Sigmoid colon (tissue), 7 donors: ENCODE measurements at places on chromosomes 3 and 15. TPM values are rescaled to one million over a fixed set of nuclear protein-coding genes. Genes with fewer than 3 reads are reported as not detected.

FBXL2 gene
- not detected for polyA plus RNA-seq

DNA sequence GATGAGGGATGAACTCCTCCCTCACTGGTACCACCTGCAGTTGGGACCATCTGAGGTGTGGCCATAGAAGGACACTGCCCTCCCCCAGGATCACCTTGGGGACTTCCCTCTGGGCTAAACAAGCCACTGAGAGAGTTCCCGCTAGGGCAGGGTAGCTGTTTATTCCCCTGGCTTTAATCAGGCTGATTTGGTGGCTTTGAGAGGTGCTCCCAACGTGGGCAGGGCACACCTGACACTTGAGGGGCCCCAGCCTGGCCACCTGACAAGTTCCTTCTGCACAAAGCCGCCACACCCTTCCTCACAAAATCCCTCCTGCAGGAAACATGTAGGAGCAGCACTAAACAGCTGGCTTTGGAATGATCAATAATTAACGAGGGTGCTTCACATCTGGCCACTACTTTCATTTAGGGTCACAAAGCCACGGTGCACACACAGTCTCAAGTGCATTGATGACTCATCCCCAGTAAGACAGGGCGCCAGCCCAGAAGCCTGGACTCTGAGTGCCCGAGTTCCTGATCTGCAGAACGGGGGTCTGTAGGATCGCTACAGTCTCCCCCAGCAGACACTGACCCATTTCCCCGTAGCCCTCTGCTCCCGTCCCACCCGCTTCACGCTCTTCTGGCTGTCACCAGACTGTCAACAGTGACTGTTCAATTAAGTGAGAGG lies 75.1 kb downstream of the ATP10A start:
- DNase-seq = peak; percentile 85
- H3K4me3 ChIP-seq = no peak overlapping the region
- no peaks in the 10 kb centered on the region for H3K27me3 ChIP-seq
- H3K4me1 ChIP-seq = no peaks in the 10 kb centered on the region
- peak overlapping the region; percentile 89 for H3K27ac ChIP-seq

AGBL1 gene
- polyA plus RNA-seq = not detected

GRCh38 chr15:79680720-79681119 lies 216.1 kb downstream of the MTHFS start:
- H3K4me1 ChIP-seq = peaks cover 6% of the 10 kb centered on the region
- H3K36me3 ChIP-seq = no peaks in the 10 kb centered on the region
- H3K4me3 ChIP-seq = no peak overlapping the region
- DNase-seq = no peak
- no peaks in the 10 kb centered on the region for H3K27me3 ChIP-seq

DNA sequence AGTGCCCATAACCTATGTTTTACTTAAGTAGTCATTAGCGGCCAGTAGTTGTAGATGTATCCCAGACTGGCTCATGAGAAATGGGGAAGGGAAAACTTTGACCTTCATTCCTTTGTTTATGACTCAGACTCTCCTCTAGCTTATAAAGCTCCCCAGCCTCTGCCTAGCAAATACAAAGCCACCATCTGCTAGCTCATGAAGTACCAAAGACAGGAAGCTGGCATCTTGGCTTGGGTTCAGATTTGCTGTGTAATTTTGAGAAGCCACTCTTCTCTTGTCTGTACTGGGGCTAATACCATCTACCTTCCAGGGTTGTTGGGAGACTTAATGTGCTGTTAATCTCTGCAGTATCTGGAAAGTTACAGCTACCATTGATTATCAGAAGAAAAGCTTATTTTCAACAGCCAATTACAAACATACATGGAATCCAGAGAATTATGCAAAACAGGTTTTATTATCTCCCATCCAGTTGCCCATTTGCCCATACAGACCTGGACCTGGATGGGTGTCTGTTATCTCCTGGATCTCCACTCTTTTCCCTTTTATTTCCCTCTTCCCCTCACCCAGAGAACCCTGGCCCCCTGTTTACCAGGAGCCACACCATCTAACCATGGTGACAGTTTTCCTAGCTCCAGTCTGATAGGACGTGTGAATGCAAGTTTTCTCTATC lies 153.8 kb downstream of the SEMA6D start:
- DNase-seq = no peak
- H3K4me3 ChIP-seq = no peak overlapping the region
- no peaks in the 10 kb centered on the region for H3K36me3 ChIP-seq
- no peaks in the 10 kb centered on the region for H3K4me1 ChIP-seq
- H3K27ac ChIP-seq = no peak overlapping the region

SPINK8 gene
- not detected for polyA plus RNA-seq
